ENCODE measurements at places on chromosomes 6 and 20. TPM values are rescaled to one million over a fixed set of nuclear protein-coding genes. Genes with fewer than 3 reads are reported as not detected.

- no peak for DNase-seq
Observed at GRCh38 chr6:82603871-82604270, 240.3 kb downstream of the TPBG start.

- DNase-seq: no peak
Observed at GRCh38 chr6:119284861-119285521, 64.6 kb downstream of the MAN1A1 start.

- DNase-seq: no peak
Observed at GRCh38 chr6:64334636-64335035, 699.0 kb downstream of the PHF3 start.

The C6orf58 gene
- not detected for total RNA-seq

The CRISP3 gene
- total RNA-seq: not detected

The BNIP5 gene
- not detected for total RNA-seq
